ENCODE measurements at places on chromosomes 2 and 18.
A peak's percentile ranks its signal among the peaks of the same experiment; 100 is the strongest.

- DNase-seq, result no peak
- H3K4me1 ChIP-seq, result peaks cover 20% of the 10 kb centered on the region
- H3K4me3 ChIP-seq, result peak overlapping the region; percentile 70
- no peaks in the 10 kb centered on the region for H3K27me3 ChIP-seq
- H3K27ac ChIP-seq, result peak overlapping the region; percentile 100
These were observed 22.0 kb upstream of the STPG4 start for GRCh38 chr2:47177043-47177565.

- H3K36me3 ChIP-seq, result no peaks in the 10 kb centered on the region
- no peak overlapping the region for H3K4me3 ChIP-seq
- no peak overlapping the region for H3K27ac ChIP-seq
- DNase-seq, result no peak
- no peaks in the 10 kb centered on the region for H3K4me1 ChIP-seq
These were observed 447.6 kb upstream of the POU3F3 start for GRCh38 chr2:104406261-104406726.

DNA sequence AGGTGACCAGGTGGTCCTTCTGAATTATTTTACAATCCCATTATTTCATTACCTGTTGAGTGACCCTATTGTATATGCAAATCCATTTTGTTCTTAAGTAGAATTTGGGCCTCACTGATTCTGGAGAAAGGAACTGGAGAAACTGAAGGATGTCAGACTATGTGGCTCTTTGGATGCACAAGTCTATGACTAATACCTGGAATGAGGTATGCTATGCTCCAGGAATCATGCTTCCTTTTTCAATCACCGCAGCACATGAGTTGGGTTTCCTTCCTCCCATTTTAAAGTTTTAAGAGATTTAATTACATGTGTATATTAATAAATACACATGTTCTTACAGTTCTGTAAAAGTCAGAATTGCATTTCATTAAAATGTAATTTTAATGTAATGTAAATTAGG lies 253.9 kb upstream of the VWC2L start:
- no peak overlapping the region for H3K27ac ChIP-seq
- H3K4me1 ChIP-seq, result no peaks in the 10 kb centered on the region
- H3K4me3 ChIP-seq, result no peak overlapping the region
- no peaks in the 10 kb centered on the region for H3K27me3 ChIP-seq
- DNase-seq, result no peak
- H3K36me3 ChIP-seq, result no peaks in the 10 kb centered on the region

GRCh38 chr2:54455563-54456361 lies at the start of gene SPTBN1:
Gene SPTBN1, plus strand, starts transcription at chr2:54456327. Its CDS starts 70,092 bp downstream, at chr2:54526419.
- H3K27ac ChIP-seq, result no peak within 1 kb of the TSS
- DNase-seq, result peak; percentile 1

DNA sequence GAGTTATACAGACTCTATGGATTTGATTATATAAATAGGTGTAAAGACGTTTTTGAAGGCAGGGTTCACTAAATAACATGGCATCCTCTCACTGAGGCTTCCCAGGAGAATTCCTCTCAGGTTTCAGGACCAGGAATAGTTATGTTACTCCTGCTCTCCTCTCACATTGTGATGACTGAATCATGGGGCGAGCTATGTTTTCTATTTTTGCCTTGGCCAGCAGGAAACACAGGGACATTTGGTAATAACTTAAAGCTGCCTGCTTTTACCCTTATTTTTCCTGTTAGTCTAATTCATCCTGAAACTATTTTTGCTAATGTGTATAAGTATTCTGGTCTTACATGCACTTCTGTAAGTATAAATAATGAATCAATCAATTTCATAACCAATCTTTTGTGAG lies 115.3 kb upstream of the ITGB6 start:
- no peak for DNase-seq
- peaks cover 24% of the 10 kb centered on the region for H3K36me3 ChIP-seq
- H3K4me3 ChIP-seq, result no peak overlapping the region

DNA sequence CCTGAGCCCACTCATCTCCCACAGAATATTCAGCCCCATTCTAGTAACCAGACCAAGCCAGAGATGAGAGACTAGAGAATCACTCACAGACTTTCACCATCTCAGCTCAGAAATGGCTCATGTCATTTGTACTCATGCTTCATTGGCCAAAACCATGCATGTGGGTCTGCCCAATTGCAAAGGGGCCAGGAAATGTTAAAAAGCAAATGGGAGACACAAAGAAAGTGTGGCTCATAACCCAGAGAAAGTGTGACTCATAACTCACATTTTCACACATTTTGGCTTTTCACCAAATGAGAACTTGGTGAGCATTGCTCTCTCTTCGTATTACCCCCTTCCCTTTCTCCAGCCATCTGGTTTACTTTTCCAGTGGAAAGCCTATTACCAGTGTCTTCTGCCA lies 66.2 kb downstream of the MDH1 start:
- H3K36me3 ChIP-seq, result no peaks in the 10 kb centered on the region
- no peak for DNase-seq
- H3K27ac ChIP-seq, result no peak overlapping the region
- peaks cover 3% of the 10 kb centered on the region for H3K27me3 ChIP-seq
- H3K4me3 ChIP-seq, result no peak overlapping the region

DNA sequence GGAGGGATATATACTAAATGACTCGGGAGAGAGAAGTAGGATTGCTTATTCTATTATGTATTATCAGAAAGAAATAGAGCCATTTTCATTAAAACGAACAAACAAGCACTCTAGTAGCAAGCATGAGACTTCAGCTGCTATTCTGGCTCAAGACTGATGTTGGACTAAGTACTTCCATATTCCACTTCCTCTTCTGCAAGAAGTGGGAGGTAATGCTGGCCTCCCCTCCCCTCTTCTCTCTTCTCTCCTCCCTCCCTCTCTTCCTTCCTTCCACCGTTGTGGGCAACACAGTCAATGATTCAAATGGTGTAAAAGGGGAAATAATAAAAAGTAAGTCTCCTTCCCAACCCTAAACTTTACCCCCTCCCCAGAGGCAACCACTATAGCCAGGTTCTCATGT lies 62.6 kb downstream of the EMX1 start:
- DNase-seq, result no peak
- no peaks in the 10 kb centered on the region for H3K4me1 ChIP-seq
- no peaks in the 10 kb centered on the region for H3K27me3 ChIP-seq
- H3K27ac ChIP-seq, result no peak overlapping the region
- H3K4me3 ChIP-seq, result no peak overlapping the region

GRCh38 chr2:18425210-18425703 lies 135.2 kb downstream of the RDH14 start:
- DNase-seq, result no peak
- H3K27ac ChIP-seq, result no peak overlapping the region
- H3K4me3 ChIP-seq, result no peak overlapping the region
- no peaks in the 10 kb centered on the region for H3K27me3 ChIP-seq
- no peaks in the 10 kb centered on the region for H3K36me3 ChIP-seq

GRCh38 chr18:9547782-9548181 lies 66.6 kb downstream of the PPP4R1 start:
- DNase-seq, result no peak
- H3K4me1 ChIP-seq, result no peaks in the 10 kb centered on the region
- no peak overlapping the region for H3K4me3 ChIP-seq

- no peaks in the 10 kb centered on the region for H3K27me3 ChIP-seq
- H3K4me3 ChIP-seq, result no peak overlapping the region
- no peak overlapping the region for H3K27ac ChIP-seq
- H3K36me3 ChIP-seq, result no peaks in the 10 kb centered on the region
- H3K4me1 ChIP-seq, result no peaks in the 10 kb centered on the region
These were observed 153.4 kb downstream of the TMEM18 start for GRCh38 chr2:523698-524270.

GRCh38 chr2:198452327-198452726 lies 647.9 kb downstream of the PLCL1 start:
- no peak overlapping the region for H3K4me3 ChIP-seq
- DNase-seq, result no peak
- H3K27me3 ChIP-seq, result no peaks in the 10 kb centered on the region
- H3K36me3 ChIP-seq, result no peaks in the 10 kb centered on the region
- H3K4me1 ChIP-seq, result no peaks in the 10 kb centered on the region

DNA sequence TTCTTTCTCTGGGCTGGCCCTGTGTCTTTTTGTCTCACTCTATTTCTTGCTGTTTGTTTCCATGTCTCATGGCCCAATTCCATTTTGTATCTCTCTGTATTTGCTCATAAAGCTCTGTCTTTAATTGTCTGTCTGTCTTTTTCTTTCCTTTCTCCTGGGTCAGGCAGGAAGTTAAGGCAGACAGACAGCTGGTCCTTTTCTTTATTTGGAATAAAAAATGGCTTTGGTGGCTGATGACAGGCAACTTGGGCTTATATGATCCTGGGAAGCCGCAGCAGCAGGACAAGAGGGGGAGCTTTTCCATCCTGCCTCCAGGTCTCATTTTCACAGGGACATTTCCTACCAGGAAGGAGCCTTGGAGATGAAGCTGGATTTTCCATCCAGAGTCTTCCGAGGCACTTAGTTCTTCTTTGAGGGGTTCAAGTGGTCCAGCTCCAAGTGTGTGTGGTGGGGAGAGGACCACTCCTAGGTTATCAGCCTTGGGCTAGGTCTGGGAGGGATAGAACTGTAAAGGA lies 138.7 kb downstream of the TDRD15 start:
- DNase-seq, result no peak
- H3K27ac ChIP-seq, result no peak overlapping the region
- H3K4me1 ChIP-seq, result no peaks in the 10 kb centered on the region

GRCh38 chr2:234840336-234840735 lies 111.5 kb upstream of the SH3BP4 start:
- no peak for DNase-seq
- H3K27ac ChIP-seq, result no peak overlapping the region
- H3K4me1 ChIP-seq, result no peaks in the 10 kb centered on the region
- no peaks in the 10 kb centered on the region for H3K36me3 ChIP-seq

GRCh38 chr18:22552899-22553460 lies 135.3 kb upstream of the CTAGE1 start:
- DNase-seq, result no peak
- no peak overlapping the region for H3K4me3 ChIP-seq
- H3K36me3 ChIP-seq, result no peaks in the 10 kb centered on the region
- H3K4me1 ChIP-seq, result no peaks in the 10 kb centered on the region

GRCh38 chr2:84435345-84436025 lies 23.6 kb downstream of the SUCLG1 start:
- H3K27ac ChIP-seq, result no peak overlapping the region
- no peaks in the 10 kb centered on the region for H3K27me3 ChIP-seq
- DNase-seq, result no peak
- no peaks in the 10 kb centered on the region for H3K4me1 ChIP-seq

DNA sequence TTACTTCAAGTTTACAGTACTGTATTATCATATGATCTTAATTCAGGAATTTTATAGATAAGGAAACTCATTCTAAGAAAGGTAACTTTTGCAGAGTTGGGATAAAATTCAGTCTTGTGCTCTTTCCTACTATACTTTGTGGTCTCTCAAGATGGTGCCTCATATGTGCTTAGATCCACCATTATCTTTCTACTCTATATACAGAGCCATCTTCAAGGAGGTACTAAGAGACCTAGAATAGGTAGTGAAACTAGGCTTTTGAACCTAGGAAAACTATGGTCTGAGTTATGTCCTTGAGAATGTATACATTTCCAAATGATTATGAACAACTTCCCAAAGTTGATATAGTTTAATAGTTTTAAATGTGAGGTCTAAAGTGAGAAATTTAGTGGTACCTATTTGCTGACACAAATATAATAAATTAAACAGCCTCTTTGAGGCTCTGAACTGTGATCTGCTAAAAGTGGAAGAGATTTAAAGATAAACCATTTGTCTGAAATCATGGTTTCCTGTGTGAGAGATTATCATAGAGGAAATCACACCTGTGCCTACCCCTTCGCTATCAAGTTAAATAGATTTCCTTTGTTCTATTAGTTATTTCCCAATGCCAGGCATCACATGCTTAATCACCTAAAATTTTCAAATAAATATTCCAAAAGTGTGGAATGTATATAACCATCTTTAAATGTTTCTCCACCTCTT lies 27.2 kb downstream of the ACAA2 start:
- H3K4me1 ChIP-seq, result peaks cover 14% of the 10 kb centered on the region
- H3K27me3 ChIP-seq, result no peaks in the 10 kb centered on the region
- no peak overlapping the region for H3K27ac ChIP-seq
- no peak for DNase-seq

GRCh38 chr2:30665761-30666265 lies 141.4 kb downstream of the CAPN13 start:
- H3K27ac ChIP-seq, result no peak overlapping the region
- H3K36me3 ChIP-seq, result no peaks in the 10 kb centered on the region
- no peak for DNase-seq
- H3K27me3 ChIP-seq, result no peaks in the 10 kb centered on the region
- H3K4me3 ChIP-seq, result no peak overlapping the region

DNA sequence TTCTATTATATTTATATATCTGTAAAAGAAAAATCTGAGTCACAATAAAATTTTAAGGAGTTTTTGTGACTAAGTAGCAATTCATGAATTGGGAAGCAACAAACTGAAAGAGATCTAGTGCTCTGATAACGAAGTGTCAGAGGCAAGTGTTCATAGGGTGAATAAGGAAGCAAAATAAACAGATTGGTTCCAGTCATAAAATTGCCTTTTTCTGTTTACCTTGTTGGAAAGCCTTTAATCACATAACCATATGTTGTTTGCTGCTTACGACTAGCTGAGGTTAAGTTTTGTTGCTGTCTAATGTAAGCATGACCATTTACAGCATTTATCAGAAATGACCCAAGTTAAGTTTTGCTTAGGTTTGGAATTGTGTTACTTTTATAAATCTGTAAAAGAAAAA lies 358.9 kb downstream of the ARL6IP6 start:
- no peak for DNase-seq
- H3K4me1 ChIP-seq, result no peaks in the 10 kb centered on the region
- H3K27ac ChIP-seq, result no peak overlapping the region

DNA sequence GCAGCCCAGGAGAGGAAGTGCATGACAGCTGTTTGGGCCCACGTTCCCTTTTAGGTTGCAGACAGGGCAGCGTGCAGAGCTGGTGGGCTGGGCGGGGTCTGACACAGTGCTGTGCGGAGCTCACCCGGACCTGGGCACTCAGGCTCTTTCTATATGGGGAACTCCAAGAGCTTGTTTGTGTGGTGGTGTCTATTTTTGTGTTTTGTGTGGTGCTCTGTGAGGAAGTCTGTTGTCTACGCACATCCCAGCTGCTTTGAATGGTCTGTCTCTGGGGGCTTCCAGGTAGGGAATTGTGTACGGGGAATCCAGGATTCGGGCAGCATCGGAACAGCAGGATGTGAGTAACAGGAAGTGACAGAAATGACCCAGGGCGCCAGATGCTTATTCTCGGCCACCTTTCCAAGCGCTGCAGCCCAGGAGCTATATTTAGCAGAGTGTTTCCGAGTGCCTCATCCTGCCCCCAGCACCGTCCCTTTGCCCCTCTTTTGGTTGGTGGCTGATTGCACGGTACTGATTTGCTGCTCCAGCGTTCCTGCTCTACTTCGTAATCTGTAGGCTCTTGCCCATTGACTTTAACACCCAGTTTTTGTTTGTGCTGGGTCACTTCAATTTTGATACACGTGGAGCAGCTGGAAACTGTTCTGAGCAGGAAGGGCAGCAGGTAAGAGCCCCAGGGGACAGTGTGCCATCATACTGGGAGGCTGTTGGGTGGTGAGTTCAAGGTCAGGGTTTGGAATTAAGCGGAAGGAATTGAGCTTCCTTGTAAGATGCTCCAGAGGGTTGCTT lies 64.7 kb downstream of the DGKD start:
- peak overlapping the region; percentile 73 for H3K27ac ChIP-seq
- H3K4me1 ChIP-seq, result peaks cover 84% of the 10 kb centered on the region
